Pons (tissue), 1 donor: ENCODE measurements at places on chromosomes 7 and 10.

DNA sequence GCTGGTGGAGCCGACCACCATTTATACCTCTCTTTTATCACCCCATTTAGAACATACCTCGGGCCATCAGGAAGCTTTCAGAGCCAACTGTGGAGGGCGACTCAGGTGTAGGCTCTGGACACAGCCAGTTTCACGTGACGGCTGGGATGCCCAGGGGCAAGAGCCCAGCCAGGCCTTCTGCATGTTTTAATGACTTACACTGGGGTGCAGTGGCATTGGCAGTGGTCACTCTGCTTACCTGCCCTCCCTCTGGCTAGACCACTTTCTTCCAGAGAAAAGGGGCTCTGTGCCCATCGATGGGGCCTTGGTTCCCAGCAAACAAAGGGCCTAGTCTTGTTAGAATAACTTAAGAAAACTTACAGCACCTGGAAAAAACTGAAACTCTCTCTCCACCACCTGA lies 50.0 kb downstream of the PNLIPRP2 start:
- no peak for DNase-seq

DNA sequence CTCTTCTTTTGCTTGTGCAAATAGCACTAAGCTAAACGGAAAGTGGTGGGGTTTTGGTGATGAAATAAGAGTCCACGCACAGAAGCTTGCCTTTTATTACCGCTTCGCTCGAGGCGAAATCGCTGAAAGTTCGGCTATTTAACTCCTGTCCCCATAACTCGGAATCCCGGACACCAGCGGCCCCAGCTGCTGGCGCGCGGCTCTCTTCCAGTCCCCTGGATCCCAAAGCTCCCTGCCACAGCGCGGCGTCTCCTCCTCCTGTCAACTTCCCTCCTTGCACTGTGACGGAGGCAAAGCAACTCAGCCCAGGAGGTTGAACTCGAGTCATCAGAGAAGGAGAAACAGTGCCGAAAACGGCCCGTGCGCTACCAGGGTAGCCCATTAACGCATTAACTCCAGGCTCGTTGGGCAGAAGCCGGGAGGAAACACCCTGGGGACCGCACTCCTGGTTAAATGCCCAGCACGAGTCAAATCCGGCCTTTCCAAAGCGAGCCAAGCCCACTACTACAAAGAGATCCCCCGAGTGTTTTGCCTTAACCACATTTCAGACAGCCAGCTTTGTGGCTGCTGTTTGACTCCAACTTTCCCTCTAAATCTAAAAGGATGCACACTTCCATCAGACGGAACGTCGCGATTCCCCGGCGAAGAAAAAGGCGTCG lies 1.3 kb downstream of the SEMA3D start:
- DNase-seq: peak; percentile 42

DNA sequence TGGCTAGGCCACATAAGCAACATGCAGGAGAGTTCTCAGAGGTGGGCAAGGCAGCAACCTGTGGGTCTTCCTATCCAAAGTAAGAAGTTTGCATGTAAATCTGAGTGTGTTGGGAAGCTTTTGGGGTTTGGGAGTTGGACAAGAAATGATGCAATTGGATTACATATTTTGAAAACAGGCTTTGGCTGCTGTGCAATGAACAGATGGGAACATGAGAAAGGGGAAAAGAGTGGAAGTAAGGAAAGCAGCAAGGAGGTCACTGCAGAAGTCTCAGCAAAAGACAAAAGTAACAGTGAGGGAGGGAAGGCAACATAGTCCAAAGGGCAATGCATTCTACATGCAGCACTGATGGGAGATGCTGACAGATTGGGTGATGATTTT lies 61.1 kb upstream of the C10orf90 start:
- DNase-seq: no peak

- DNase-seq: no peak
Observed at GRCh38 chr10:49113741-49114141, 1.6 kb downstream of the VSTM4 start.

DNA sequence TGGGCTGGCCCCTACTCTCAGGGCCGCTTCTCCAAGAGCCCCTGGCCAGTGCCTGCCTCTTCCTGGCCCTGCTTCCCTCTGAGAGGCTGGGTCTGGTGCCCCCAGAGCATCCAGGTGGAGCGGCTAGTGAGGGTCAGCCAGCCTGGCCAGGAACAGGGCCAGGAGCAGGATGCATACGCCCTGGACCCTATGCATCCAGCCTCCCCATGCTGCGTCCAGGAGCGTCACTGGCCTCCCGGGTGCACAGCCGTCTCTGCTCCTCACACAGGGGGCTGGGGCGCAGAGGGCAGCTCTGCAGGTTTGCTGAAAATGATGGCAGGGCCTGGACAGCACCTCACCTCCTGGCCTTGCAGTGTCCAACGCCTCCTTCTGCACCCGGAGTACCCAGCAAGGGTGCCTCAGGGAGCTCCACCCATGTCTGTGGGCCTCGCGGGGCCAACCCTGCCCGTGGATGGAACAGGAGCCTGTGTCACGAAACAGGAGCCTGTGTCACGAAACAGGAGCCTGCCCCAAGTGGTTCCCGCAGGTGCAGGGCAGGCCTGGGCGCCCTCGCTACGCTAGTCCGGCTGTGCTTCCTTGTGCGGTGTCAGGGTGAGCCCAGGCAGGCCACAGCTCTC lies 246.2 kb upstream of the PPP2R2D start:
- no peak for DNase-seq

GRCh38 chr10:36496758-36497157 lies 628.6 kb upstream of the ANKRD30A start:
- DNase-seq: no peak

- DNase-seq: no peak
Observed at GRCh38 chr7:30263090-30263710, 21.2 kb upstream of the ZNRF2 start.

DNA sequence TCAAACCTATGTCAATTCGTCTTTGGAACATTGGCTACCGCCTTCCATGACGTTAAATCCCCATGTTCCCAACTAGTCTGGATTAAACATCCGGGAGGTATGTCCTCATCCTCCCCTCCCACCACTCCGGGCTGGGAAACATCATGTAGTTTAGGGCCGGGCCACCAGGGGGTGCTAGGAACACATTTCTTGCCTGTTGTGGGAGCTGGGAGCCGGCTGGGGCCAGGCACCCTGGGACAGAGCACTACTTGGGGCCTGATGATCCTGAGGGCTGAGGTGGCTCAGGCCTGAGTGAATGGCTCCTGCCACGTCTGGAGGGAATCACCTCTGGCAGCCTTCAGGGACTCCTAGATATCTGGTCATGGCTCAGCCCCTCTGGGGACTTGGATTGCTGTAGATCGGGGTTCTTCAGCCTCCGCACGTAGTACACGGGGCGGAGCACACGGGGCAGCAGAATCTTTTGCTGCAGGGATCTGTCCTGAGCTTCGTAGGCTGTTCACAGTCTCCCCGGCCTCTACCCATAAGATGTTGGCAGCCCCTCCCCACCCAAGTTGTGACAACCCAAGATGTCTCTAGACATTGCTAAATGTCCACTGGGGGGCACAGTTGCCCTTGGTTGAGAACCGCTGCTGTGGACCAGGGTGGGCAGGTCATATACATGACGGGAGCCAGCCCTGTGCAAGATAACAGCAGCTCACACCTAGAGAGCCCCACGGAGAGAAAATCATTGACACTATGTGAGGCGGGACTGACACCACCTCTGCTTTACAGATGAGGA lies 141.2 kb upstream of the ZNF716 start:
- DNase-seq: no peak

GRCh38 chr7:101664436-101664835 lies 35.3 kb upstream of the MYL10 start:
- no peak for DNase-seq

GRCh38 chr10:104993085-104993484 lies 352.0 kb downstream of the SORCS3 start:
- no peak for DNase-seq

GRCh38 chr7:123750389-123751230 lies 1.8 kb upstream of the WASL start:
- DNase-seq: no peak

DNA sequence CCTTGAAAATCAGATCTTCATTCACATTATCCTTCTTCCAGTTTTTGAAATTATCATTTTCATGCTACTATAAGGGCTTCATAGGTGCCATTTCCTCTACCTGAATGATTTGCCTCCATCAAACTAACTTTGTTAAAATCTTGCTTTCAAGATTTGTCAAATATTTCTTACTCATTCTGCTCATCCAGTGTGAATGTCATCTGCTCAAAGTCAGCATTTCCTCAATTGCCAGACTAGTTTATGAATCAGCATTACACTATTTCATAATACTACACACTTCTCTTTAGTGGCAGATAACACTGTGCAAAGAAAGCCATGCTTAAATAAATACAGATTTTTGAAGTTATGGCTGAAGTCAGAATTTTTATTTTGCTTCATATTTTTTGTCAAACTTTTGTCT lies 21.3 kb upstream of the LIPF start:
- no peak for DNase-seq

DNA sequence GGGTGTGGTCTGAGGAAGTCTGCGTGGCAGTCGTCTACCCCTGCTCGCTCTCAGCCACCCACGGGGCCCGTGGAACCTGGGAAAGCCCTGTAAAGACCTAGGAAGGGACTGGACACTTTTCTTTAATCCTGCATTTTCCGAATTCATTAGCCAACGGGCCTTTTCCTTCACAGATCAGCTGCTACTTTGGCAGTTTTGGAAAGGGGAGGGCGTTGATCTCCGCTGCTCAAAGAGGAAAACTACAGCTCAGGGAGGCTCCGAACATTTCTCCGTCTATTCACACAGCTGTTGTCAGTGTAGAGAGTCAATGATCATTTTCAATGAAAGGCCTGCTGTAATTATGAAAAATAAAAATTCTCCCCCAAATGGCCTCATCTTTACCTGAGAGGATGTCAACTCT lies 450.1 kb upstream of the MKI67 start:
- no peak for DNase-seq

- peak; percentile 81 for DNase-seq
Observed at GRCh38 chr10:59090817-59091622, 85.4 kb upstream of the PHYHIPL start.

DNA sequence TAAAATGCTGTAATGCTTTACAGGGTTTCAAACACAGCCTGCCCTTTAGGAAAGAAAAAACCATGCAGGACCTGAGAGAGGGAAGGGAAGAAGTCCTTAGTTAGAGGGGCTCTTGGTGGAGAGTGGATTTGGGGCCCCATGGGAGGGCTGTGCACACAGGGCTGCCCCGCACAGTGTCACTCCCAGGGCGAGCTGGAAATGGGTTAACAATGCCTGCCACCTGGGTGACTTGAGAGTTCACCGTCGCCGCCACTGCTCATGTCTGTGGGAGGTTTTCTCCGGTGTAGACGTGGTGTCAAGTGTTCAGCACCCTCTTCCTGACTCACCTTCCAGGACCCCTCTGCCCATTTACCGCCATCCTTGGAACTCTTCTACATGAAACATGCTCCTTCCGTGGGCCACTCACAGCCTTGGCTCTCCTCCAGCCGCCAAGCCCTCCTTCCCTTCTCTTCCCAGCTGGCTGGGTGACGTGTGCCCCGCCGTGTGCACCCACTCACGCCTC lies 686.4 kb downstream of the SDK1 start:
- DNase-seq: no peak

DNA sequence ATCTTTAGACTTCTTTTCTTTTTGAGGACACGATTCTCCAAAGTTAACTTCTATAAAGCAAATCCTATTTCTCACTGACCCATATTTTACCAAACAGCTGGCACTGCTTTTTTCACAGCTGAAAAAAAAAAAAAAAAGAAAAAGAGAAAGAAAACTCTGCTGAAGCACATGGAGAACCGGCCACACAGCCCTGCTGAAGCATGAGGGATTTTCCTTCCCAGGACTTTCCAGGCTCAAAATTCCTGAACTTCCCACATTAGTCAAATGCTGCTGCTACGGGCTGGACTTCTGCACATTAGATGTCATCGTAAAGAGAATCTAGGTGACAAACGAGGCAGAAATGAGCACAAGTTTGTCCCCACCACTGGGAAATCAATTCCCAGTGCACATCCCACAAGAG lies 25.2 kb downstream of the HIPK2 start:
- no peak for DNase-seq

GRCh38 chr7:14115701-14116100 lies 126.2 kb upstream of the ETV1 start:
- no peak for DNase-seq

DNA sequence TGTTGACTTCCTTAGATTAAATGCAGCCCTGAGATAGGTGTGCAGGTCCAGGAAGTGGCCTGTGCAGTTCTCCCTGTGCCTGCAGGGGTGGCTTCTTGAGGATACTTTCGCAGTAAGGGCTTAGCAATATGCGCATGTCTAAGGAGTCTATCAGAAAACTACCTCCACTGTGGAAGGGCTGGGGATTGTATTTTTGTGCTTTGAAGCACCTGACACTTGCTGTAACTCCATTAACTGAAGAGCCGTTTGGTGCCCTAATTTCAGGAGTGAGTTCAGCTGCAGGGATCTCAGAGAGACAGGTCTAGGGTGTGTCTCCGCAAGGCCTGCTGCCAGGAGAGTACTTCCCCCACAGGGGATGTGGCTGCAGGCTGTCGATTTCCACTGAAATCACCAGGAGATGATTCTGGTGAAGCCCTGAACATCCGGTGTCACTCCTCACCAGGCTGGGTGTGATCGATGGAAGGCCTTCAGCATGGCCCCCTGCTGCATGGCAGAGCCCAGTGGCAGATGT lies 35.5 kb downstream of the IKZF1 start:
- no peak for DNase-seq

DNA sequence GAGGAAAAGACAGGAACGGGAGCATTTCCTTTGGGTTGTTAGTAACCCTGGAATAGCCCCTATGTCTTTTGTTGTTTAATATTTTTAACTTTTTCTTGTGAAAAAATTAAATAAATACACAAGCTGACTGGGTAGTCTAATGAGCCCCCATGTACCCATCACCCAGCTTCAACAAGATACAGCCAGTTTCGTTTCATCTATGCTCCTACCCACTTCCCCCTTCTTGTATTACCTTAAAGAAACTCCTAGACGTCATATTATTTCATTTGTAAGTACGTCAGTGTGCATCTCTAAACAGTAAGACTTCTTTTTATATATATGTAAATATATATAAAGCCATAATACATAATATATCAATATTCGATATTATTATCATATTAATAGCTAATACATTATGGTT lies 42.8 kb upstream of the NUB1 start:
- DNase-seq: no peak

DNA sequence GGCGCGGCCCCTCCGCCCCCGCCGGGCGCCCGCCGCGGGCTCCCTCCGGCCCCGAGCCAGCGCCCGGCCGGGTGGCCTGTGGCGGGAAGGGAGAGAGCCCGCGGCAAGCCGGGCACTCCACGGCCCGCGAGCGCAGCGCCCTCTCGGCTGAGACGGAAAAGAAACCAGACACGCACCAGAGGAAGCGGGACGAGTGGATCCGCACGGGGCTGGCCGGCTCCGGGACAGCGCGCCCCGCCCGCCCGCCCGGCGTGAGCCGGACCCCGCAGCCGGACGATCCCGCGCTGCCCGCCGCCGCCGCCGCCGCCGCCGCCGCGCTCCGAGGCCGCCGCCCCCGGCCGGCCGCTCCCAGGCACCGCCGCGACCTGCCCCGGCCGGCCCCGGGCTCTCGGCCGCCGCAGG lies 300 bp downstream of the ARHGAP21 start:
- DNase-seq: no peak

GRCh38 chr7:101210143-101210542 lies 7.2 kb downstream of the PLOD3 start:
- no peak for DNase-seq
